Vagina (tissue), 2 donors: ENCODE measurements at places on chromosomes 3 and 15.

GRCh38 chr3:141881702-141882101 lies 5.3 kb downstream of the ATP1B3 start:
- no peak for DNase-seq
- no peaks in the 10 kb centered on the region for H3K27me3 ChIP-seq
- H3K36me3 ChIP-seq: no peaks in the 10 kb centered on the region
- peaks cover 60% of the 10 kb centered on the region for H3K4me1 ChIP-seq
- no peak overlapping the region for H3K4me3 ChIP-seq

DNA sequence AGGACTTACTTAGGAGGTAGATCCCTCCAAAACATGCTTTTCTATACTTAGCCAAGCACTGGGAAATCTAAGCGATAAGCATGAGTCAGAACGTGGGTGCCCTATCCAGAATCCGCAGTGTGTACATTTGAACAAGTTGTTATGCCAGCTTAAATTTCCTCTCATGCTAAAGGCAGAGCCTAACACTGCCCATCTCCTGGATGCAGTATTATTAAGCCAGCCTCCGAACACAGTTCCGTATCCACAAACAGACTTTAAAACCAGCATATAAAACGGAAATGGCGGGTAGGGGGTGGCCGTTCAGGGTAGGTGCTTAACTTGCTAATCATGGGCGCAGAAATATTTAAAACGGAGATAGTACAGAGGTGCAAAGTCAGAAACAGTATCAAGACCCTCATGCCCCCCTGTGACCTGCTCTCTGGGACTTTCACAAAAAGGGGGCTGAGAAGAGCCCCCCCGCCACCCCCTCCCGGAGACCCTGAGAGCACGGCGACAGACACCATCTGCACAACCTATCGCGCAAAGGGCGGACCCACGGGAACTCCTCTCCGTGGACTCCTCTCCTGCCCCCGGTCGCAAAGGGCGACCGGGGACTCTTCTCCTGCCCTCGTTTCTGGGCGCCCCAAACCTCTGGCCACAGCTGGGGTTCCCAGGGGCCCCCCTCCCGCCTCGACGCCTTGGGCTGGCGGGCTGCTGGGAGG lies 889 bp upstream of the LRRIQ4 start:
- no peaks in the 10 kb centered on the region for H3K36me3 ChIP-seq
- peak overlapping the region; percentile 57 for H3K4me3 ChIP-seq
- H3K27me3 ChIP-seq: no peaks in the 10 kb centered on the region
- peaks cover 10% of the 10 kb centered on the region for H3K4me1 ChIP-seq
- H3K27ac ChIP-seq: peak overlapping the region; percentile 62

- peaks cover 17% of the 10 kb centered on the region for H3K4me1 ChIP-seq
- no peak for DNase-seq
- H3K36me3 ChIP-seq: no peaks in the 10 kb centered on the region
- no peaks in the 10 kb centered on the region for H3K27me3 ChIP-seq
Observed at GRCh38 chr3:4782095-4782494, 197.1 kb upstream of the BHLHE40 start.

DNA sequence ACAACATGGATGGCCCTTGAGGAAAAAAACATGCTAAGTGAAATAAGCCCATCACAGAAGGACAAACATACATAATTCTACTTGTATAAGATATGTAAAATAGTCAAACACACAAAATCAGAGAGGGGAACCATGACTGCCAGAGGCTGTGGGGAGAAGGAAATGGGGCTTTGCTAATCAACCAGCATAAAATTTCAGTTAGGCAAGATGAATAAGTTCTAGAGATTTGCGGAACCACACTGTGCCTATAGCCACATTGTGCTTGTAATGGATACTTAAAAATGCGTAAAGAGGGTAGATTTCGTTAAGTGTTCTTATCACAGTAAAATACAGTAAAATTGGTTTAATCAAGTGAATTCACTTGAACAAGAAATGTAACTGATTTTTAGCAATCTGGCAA lies 33.7 kb upstream of the SPTBN5 start:
- no peak for DNase-seq
- no peak overlapping the region for H3K27ac ChIP-seq
- no peak overlapping the region for H3K4me3 ChIP-seq
- H3K4me1 ChIP-seq: peaks cover 48% of the 10 kb centered on the region
- no peaks in the 10 kb centered on the region for H3K27me3 ChIP-seq
- H3K36me3 ChIP-seq: no peaks in the 10 kb centered on the region

- no peak overlapping the region for H3K27ac ChIP-seq
- DNase-seq: no peak
- H3K27me3 ChIP-seq: no peaks in the 10 kb centered on the region
- H3K36me3 ChIP-seq: no peaks in the 10 kb centered on the region
- H3K4me3 ChIP-seq: no peak overlapping the region
Observed at GRCh38 chr15:58491499-58492202, 59.9 kb downstream of the LIPC start.

DNA sequence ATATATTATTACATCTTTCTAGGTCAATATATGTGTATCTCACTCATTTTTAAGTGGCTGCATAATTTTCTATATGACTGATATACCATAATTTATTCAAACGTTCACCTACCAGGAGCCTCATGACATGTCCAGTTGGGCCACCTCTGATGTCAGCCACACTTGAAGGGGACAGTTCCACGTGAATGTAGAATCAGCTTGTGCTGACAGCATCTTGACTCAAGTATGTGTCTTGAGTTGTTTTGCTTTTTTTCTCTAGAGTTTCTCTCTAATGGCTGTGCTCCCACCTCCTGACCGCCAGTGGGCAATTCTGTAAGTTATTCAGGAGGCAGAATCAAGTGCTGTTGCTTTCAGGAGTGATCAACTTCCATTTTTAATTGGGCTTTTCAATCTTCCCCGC lies 237.9 kb downstream of the NFKBIZ start:
- H3K4me1 ChIP-seq: peaks cover 7% of the 10 kb centered on the region
- H3K27me3 ChIP-seq: no peaks in the 10 kb centered on the region
- DNase-seq: no peak

- H3K27me3 ChIP-seq: no peaks in the 10 kb centered on the region
- no peaks in the 10 kb centered on the region for H3K4me1 ChIP-seq
- H3K36me3 ChIP-seq: no peaks in the 10 kb centered on the region
- no peak overlapping the region for H3K4me3 ChIP-seq
- no peak overlapping the region for H3K27ac ChIP-seq
Observed at GRCh38 chr15:70963199-70963598, 70.6 kb downstream of the LRRC49 start.

- DNase-seq: no peak
- H3K27me3 ChIP-seq: no peaks in the 10 kb centered on the region
- no peak overlapping the region for H3K27ac ChIP-seq
Observed at GRCh38 chr3:32606960-32607359, 36.3 kb upstream of the DYNC1LI1 start.

DNA sequence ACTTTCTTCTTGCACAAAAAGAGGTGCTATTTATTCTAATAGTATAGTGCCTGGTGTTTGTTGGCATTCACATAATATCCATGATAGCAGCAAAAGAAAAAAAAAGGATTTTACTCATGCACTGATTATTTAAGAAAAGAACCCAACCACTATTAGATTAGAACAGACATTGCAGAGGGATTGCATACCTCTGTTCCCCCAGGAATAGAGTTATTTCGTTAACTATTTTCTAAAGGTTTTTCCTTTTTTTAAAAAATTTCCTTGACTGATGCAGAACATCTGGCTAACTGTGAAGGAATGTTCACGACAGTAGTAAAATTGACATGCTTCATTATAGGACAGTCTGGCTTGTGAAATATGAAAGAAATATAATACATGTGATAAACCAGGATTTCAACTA lies 136.6 kb upstream of the PTX3 start:
- H3K4me3 ChIP-seq: no peak overlapping the region
- no peaks in the 10 kb centered on the region for H3K4me1 ChIP-seq
- no peaks in the 10 kb centered on the region for H3K27me3 ChIP-seq
- H3K36me3 ChIP-seq: no peaks in the 10 kb centered on the region

DNA sequence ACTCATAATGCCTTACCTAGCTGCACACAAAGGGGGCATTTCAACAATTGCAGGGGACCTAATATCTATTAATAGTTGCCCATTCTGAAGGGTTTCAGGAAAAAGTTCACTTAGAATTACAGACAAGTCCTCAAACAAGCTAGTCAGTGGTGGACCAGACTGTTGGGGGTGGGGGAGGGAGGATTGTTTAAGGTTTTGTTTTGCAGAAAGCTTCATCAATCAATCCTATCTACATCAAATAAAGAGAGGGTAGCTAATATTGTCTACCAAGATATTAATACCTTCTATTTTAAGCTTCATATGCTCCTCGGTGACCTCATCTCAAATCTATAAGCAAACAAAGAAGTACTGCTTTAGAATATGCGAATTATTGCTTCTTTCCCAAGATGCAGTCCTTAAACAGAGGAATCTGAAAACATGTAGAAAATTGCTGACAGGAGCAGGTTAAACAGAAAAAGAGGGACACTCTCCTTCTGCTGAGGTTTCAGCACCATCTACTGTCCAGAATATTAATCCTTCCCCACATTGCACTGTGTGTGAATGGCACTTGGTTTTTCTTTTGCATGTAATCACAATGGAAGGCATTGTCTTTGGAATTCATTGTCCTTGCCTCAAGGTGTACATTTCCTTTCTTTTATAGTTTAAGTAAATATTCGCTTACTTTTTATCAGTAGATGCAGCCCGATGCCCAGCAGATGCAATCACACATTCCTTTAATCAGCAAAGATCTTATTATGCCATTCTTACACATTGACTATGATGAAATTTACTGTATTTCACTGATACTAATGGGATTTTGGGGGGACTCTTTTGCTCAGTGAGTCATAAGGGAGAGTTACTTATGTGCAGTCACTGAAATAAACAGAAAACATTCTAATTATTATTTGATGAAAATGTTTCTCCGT lies 94.7 kb downstream of the IL5RA start:
- H3K4me1 ChIP-seq: peaks cover 8% of the 10 kb centered on the region
- no peaks in the 10 kb centered on the region for H3K27me3 ChIP-seq
- no peak overlapping the region for H3K27ac ChIP-seq

DNA sequence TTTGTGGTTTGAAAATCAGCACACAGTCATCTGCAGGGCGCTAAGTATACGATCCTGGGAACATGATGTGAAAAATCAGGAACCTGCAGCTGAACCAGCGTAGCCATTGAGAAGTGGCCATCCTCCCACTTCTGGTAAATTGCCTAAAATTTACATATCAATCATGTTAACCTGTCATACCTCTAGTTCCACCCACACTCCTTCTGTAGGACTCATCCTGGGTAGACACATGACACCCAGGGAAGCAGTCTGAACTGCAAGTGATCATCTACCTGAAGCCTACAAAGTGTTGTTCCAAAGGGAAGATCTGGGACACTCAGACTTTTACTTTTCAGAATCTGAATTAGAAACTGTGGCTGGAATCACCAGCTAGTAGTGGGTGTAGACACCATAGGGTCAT lies 5.5 kb upstream of the PSMD6 start:
- H3K4me1 ChIP-seq: peaks cover 23% of the 10 kb centered on the region
- H3K36me3 ChIP-seq: no peaks in the 10 kb centered on the region
- no peaks in the 10 kb centered on the region for H3K27me3 ChIP-seq
- DNase-seq: no peak

DNA sequence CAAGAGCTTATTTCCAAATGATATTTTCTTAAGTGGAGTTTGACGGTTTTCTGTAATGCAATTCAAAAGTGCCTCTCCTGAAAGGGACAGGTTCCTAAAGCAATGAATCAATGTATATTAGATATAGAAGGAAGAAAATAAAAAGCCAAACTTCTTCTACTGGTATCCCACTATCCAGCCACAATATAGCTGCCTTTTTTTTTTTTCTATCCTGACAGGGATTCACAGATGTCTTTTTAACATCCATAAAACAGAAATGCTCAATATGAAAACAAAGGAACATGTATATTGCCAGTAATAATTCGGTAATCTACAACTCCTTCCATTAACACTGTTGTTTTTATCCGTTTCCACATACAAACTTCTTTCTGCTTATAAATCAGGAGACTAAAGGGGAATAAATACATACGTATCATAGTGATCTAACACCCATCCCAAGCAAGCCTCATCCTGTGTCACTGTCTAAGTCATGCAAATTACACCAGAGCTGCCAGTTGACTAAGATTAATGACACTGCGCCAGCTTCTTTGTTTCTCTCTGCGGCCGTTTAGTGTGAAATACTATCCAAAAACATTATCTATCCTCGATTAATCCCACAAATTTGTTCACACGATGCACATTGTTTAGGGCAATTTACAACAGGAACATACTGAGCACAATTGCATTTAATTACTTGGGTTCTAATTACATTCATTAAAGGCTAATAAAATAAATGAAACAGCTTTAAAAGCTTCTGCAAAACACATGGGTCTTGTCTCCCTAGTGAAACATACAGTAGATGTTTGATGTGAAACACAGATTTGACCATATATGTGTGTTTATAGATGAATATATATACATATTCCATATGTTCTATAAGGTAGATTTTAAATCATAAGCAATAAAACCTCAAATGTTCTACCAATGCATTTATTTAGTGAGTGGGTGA lies 51.9 kb upstream of the CDIN1 start:
- H3K27me3 ChIP-seq: no peaks in the 10 kb centered on the region
- H3K36me3 ChIP-seq: no peaks in the 10 kb centered on the region
- H3K4me3 ChIP-seq: no peak overlapping the region

GRCh38 chr3:151377768-151378385 lies 6.7 kb downstream of the P2RY12 start:
- DNase-seq: no peak
- H3K4me1 ChIP-seq: no peaks in the 10 kb centered on the region
- no peak overlapping the region for H3K27ac ChIP-seq
- no peaks in the 10 kb centered on the region for H3K36me3 ChIP-seq

DNA sequence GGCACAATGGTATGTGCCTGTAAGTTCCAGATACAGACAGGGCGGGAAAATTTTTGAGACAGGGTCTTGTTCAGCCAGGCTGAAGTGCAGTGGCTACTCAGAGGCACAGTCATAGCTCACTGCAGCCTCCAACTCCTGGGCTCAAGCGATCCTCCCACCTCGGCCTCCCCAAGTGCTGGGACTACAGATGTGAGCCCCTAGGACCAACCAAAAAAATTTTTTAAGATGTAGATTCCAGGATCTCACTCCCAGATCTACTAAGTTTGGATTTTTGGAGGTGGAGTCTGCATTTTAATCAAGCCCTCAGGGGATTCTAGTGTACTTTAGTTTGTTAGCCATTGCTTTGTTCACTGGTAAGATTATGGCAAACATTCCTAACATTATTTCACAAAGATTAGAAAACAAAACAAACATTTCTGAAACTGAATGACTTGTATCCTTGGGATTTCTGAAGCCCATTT lies 2.7 kb downstream of the LIPH start:
- no peaks in the 10 kb centered on the region for H3K36me3 ChIP-seq
- H3K27ac ChIP-seq: no peak overlapping the region
- no peak overlapping the region for H3K4me3 ChIP-seq
- H3K27me3 ChIP-seq: no peaks in the 10 kb centered on the region
- H3K4me1 ChIP-seq: peaks cover 7% of the 10 kb centered on the region
- no peak for DNase-seq

DNA sequence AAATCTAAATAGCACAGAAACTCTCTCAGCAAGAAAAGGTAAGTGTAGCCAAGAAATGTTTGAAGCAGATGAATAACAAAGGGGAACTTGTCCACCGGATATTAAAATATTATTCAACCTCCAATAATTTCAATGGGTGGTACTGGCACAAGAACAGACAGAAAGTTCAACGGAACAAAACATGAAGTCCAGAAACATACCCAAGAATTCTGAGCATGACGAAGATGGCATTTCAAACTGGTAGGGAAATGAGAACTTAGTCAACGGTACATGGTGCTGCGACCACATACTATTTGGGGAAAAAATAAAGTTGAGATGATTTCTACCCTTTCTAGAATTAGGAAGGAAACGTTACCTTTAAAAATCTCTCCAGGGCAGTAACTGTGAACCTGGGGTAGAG lies 5.5 kb downstream of the CHSY1 start:
- no peaks in the 10 kb centered on the region for H3K36me3 ChIP-seq
- no peak overlapping the region for H3K4me3 ChIP-seq
- no peak overlapping the region for H3K27ac ChIP-seq
